ENCODE measurements at places on chromosomes 7 and 10. TPM values are rescaled to one million over a fixed set of nuclear protein-coding genes. Genes with fewer than 3 reads are reported as not detected.
A peak's percentile ranks its signal among the peaks of the same experiment; 100 is the strongest.

GRCh38 chr10:52276986-52277385 lies 37.1 kb upstream of the DKK1 start:
- DNase-seq: no peak

- no peak for DNase-seq
These were observed 309.7 kb downstream of the CSTF2T start for GRCh38 chr10:51389415-51390321.

GRCh38 chr10:29617880-29618340 lies 16.9 kb downstream of the SVIL start:
- DNase-seq: peak; percentile 75

GRCh38 chr10:75023074-75023473 lies 88.4 kb upstream of the SAMD8 start:
- DNase-seq: no peak

DNA sequence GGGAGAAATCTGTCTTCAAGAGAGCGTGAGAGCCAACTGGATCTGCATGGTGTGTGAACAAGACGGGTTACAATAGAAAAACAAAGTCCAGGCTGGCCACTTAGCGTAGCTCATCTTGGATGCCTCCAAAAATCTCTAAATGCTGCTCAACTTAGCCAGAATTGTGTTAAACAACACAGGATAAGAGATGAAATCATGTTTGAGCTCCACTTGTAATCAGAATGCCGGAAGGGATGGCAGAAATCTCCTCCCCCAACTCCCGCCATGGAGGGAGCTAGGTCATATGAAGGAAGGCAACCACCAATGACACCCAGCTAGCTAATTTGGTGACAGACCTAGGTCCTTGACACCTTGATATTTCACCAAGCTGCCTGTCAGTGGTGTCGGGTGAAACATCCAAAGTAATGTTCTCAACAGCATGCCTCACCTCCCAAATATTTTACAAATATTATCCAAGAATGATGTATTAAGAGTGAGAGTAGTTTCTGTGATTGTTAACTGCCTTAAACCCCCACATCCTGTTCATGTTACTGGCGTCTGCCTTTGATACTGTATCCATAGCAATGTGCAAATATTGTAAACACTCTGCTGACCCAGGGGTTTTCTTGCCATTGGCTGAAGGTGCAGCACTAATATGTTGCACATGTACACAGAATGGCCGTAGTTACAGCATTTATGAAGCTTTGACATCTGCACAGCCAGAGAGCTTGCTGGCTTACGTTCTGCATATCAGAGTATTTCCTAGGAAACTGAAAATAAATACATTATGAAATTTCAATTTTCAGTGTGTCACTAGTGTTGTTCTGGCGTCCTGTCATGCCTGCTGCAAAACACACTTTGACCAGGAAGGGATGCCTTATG lies 25.8 kb downstream of the TMEM254 start:
- peak; percentile 58 for DNase-seq

GRCh38 chr7:497346-497745 lies 22.3 kb downstream of the PDGFA start:
- no peak for DNase-seq

GRCh38 chr10:76358743-76359395 lies 927.4 kb downstream of the LRMDA start:
- DNase-seq: no peak

DNA sequence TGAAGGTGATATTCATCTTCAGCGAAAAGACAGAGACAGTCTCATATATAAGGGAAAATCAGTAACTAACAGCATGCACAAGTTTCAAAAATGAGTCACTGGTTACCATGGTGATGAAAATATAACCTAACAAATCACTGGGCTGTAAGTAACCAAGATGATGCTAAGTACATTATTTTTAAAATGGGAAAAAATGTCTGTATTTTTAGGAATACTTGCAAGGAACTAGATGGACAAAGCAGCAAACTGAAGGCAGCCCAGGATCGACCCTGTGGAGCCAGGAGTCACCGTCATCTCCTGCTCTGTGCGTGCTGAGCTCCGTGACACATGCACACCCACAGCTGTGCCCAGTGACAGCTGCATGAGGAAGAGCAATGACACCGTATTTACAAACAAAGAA lies 137.3 kb downstream of the ELMO1 start:
- DNase-seq: no peak

DNA sequence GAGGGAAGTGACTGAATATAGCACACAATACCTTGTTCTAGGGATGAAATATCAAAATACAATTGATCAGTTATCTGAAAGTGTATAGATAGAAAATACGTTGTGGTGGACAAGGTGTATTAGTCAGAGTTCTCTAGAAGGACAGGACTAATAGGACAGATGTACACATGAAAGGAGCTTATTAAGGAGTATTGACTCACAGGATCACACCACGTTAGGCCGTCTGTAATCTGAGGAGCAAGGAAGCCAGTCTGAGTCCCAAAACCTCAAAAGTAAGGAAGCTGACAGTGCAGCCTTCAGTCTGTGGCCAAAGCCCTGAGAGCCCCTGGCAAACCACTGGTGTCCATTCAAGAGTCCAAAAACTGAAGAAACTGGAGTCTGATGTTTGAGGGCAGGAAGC lies 406.1 kb downstream of the MDFIC start:
- DNase-seq: no peak

GRCh38 chr10:26423722-26424121 lies 14.4 kb upstream of the APBB1IP start:
- DNase-seq: no peak

- DNase-seq: no peak
These were observed 65.6 kb downstream of the IGF2BP3 start for GRCh38 chr7:23404546-23405239.

GRCh38 chr7:68238204-68238805 lies 1241.7 kb downstream of the TYW1 start:
- no peak for DNase-seq

DNA sequence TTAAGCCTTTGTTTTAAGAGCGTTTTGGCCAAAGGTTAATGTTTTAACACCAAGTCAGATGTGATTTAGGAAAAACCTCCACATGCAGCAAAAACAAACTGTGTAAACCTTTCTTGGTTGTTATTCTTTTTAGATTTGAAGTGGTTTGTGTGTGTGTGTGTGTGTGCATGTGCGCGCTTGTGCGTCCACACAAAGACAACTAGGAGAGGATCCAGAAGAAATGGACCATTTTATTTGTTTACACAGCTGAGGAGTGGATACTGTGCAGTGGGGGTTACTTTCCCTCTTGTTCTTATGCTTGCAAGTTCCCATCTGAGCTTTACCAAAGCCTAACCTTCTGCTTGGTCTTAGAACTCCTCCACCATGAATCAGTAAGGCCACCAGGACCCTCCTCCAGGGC lies 20.0 kb downstream of the TCF7L2 start:
- no peak for DNase-seq

GRCh38 chr7:140982508-140982907 lies 32.2 kb downstream of the MRPS33 start:
- DNase-seq: no peak

DNA sequence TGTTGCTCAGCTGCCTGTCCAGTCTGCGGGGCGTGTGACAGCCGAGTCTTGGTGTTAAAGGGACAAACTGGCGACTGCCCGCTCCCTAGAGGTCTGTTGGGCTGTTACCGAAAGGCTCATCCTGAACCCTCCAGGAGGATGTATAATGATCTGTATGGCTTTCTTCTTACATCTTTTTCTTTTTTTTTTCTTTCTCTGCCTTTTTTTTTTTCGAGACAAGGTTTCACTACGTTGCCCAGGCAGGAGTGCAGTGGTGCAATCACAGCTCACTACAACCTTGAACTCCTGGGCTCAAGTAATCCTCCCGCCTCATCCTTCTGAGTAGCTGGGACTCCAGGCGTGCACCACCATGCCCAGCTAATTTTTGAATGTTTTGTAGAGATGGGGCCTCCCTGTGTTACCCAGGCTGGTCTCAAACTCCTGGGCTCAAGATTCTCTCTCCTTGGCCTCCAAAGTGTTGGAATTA lies 857 bp downstream of the INTS15 start:
- no peak for DNase-seq

DNA sequence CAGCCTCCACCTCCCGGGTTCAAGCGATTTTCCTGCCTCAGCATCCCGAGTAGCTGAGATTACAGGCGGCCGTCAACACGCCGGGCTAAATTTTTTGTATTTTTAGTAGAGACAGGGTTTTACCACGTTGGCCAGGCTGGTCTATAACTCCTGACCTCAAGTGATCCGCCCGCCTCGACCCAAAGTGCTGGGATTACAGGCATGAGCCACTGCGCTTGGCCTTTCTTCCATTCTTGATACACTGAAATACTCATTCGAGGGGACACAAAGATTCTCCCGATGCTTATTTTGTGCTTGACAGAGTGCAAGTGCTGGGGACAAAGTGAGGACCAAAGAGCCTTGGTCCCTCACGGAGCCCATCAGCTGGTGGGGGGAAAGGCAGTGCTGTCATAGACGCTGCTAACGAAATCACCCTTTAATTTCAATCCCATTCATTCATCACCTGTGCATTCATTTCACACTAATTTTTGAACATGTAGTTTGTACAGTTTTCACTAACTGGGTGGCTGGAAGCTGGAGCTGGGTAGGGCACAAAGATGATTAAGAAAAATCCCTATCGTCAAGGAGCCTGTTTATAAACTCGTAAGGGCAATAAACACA lies 621 bp upstream of the FAM133B start:
- peak; percentile 37 for DNase-seq

DNA sequence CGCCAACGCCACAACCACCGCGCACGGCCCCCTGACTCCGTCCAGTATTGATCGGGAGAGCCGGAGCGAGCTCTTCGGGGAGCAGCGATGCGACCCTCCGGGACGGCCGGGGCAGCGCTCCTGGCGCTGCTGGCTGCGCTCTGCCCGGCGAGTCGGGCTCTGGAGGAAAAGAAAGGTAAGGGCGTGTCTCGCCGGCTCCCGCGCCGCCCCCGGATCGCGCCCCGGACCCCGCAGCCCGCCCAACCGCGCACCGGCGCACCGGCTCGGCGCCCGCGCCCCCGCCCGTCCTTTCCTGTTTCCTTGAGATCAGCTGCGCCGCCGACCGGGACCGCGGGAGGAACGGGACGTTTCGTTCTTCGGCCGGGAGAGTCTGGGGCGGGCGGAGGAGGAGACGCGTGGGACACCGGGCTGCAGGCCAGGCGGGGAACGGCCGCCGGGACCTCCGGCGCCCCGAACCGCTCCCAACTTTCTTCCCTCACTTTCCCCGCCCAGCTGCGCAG lies 424 bp downstream of the EGFR start:
- DNase-seq: peak; percentile 93

DNA sequence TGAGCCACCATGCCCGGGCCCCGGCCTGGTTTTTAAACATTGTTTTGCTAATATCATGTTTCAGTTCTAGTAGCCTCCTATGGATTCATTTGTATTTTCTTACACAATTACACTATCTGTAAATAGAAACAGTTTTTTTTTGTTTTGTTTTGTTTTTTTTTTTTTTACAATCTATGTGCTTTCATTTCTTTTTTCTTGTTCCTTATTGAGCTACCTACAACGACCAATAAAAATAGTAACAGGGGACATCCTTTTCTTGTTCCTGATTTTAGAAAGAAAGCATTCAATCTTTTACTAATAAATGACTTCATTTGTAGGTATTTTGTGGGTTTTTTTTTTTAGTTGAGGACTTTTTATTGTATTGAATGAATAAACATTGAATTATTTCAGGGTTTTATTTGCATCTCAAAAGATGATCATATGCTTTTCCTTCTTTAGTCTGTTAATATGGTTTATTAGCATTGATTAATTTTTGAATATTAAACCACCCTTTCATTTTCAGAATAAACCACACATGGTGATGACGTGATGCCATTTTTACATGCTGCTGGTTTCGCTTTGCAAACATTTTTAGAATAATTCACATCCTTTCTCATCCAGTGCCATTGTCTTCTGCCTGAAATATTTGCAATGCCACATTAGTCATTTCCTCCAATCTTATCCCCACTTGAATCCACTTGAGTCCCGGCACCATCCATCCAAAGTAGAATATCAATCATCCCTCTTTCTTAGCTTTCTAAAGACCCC lies 18.1 kb upstream of the AKR1E2 start:
- DNase-seq: no peak

- no peak for DNase-seq
These were observed 837.8 kb upstream of the LRRN3 start for GRCh38 chr7:110253093-110253492.

DNA sequence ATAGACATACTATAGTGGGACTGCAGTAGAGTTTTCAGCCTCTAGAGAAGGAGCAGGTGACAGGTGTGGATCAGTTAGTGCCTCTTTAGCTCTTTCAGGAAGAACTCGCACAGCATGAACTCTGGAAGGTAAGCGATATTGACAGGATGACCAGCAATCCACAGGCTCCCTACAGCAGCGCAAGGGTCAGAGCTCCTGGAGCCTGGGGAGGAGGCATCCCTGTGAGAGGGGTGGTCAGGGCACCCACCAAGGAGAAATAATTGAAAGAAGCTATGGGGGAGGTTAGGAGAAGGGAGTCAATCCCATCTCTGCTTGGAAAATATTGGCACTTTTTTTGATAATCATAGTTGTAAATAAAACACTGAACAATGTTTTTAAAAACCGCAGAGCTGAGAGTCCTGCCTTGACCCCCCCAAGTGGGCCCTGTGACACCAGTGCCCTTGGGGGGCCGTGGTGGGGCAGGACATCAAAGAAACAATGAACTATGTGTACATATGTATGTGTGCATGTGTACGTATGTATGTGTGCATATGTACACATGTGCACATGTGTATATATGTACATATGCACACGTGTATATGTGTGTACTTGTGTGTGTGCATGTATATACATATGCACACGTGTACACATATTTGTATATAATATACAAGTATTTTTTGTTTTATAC lies 13.8 kb downstream of the AKR1C3 start:
- no peak for DNase-seq

GRCh38 chr7:92246360-92247101 lies 757 bp downstream of the ANKIB1 start:
- no peak for DNase-seq

Gene AOAH
- polyA plus RNA-seq: 2.7 TPM

Gene CYP2C9
- 2.4 TPM for polyA plus RNA-seq

Gene SYCE1
- 1.4 TPM for polyA plus RNA-seq

Gene SH2D4B
- polyA plus RNA-seq: not detected

Gene NEUROD6
- polyA plus RNA-seq: not detected

Gene GIMAP1
- 6.4 TPM for polyA plus RNA-seq

Gene SFMBT2
- polyA plus RNA-seq: 1.2 TPM

Gene CCDC7
- polyA plus RNA-seq: 0.84 TPM

Gene YAE1
- 25.0 TPM for polyA plus RNA-seq

Gene PDIA4
- polyA plus RNA-seq: 69.9 TPM

Gene NEUROG3
- polyA plus RNA-seq: not detected

Gene TET1
- 0.22 TPM for polyA plus RNA-seq

Gene LIPK
- not detected for polyA plus RNA-seq

Gene PSD
- polyA plus RNA-seq: 1.2 TPM

Measured in kidney (tissue), 22 donors.